Stimulated activated CD8-positive, alpha-beta memory T cell treated with anti-CD3 and anti-CD28 coated beads, Interleukin-2, amount 100 ng/mL, for 1 hour (primary cell): ENCODE measurements at places on chromosomes 2 and 18.

- DNase-seq, result no peak
Observed at GRCh38 chr2:48496849-48497248, 33.1 kb upstream of the STON1 start.

- no peak for DNase-seq
Observed at GRCh38 chr2:217706513-217706912, 296.3 kb downstream of the TNS1 start.

GRCh38 chr2:98496750-98497493, 52.3 kb downstream of the INPP4A start:
- no peak for DNase-seq

- DNase-seq, result no peak
Observed at GRCh38 chr2:48131539-48132270, 225.4 kb upstream of the FBXO11 start.

GRCh38 chr2:222296311-222296741, 2.5 kb downstream of the PAX3 start:
- no peak for DNase-seq

- no peak for DNase-seq
Observed at GRCh38 chr2:62589691-62590356, 83.8 kb upstream of the TMEM17 start.

DNA sequence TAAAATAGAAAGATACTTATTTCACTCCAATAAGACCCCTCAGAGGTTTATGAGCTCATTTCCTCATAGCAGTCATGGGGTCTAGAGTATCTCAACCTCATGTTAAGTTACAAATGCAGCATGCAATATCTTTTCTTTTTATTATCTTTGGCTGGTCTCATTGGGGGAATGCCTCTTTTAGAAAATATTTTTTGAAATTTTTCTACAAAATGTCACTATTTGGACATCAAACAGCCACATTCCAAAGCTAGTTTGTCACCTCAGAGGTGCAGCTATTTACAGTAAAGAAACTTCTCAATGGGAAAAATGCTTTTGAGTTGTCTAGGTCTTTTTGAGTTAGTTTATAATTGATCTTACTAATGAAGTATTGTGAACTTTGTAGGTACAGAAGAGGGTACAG, 370.7 kb upstream of the LRATD1 start:
- no peak for DNase-seq

DNA sequence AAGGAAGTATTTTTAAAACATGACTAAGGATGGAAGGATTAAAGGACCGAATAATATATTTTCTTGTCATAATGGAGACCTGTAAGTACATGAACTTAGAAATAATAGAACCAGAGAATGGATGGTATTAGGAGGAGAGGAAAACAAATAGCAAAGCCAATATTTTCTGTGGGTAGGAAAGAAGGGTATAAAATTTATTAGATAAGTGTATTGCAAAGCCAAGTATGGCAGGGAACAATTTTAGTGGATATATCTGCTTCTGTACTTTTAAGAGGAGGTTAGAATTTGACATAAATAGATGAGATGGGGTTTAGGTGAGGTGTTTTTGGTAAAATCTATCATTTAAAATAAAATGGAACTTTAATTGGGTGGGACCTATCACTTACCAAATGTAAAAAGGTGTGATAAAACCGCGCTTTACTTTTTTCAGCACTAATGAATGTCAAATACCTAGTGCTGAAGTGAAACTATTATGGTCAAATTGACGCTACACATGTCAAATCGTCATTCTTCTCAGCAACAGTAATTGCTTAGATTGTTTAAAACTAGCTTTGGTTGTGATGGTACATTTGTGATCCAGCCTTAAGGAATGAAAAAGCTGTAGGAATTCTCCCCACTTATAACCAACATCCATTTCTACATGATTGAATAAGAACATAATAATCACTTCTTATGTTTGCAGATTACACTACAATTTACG, 78.1 kb upstream of the ZEB2 start:
- no peak for DNase-seq

DNA sequence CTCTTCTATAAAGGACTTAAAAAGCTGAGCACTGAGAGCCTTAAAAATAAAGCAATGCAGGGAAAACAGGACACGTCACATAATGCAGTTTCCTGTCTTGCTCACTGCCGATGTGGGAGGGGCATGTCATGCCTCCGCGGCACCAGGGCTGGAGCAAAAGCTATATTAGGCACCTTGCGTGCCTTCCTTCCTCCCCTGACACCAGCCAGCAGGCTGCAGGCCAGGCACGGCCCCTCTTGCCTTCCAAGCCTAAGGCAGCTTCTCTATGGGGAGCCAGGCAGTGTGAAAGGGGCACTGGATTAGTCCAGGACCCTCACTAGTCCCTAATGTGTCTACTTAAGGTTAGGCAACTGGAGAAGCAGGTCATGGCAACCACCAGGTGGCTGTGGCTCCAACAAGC, 26.3 kb downstream of the MRPL35 start:
- DNase-seq, result no peak

DNA sequence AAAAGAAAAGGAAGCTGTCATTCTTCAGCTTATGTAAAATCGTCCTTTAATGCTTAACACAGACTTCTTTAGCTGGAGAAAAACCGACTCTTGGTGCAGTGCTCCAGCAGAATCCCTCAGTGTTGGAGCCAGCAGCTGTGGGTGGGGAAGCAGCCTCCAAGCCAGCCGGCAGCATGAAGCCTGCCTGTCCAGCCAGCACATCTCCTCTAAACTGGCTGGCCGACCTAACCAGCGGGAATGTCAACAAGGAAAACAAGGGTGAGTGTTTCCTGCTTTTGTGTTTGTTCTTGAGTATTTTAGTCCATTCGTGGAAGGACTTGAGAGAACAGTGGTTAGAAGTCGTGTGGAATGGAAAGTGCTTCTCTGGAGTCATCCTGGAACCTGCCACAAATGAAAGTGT, 38.9 kb downstream of the KDM3A start:
- no peak for DNase-seq

DNA sequence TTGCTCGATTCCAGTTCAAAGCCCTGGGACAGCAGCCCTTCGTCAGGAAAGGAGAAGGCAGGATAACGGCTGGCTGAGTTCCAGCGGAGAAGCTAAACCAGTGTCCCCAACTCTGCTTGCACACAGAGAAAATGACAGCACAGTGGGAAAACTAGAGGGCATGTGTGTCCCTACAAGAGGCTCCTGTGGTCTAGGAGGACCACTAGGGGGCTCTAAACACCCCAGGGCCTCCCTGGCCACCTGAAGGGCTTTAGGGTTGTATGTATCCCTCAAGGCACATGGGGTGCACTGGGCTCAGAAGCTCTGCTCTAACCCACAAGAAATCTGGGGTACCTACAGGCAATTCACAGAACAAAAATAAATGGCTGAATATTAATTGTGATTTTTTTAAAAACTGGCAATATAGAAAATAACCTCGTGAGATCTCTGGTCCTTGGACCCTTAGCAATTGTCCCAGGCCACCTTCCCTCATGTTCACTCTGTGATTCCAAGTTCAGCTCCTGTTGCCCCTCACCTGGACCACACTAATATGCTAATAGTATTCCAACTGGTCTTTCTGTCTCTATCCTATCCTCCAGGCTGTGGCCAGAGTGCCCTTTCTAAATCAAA, 17.5 kb downstream of the STAT1 start:
- DNase-seq, result peak; percentile 26

- no peak for DNase-seq
Observed at GRCh38 chr2:6879011-6879410, 1.4 kb downstream of the RSAD2 start.

DNA sequence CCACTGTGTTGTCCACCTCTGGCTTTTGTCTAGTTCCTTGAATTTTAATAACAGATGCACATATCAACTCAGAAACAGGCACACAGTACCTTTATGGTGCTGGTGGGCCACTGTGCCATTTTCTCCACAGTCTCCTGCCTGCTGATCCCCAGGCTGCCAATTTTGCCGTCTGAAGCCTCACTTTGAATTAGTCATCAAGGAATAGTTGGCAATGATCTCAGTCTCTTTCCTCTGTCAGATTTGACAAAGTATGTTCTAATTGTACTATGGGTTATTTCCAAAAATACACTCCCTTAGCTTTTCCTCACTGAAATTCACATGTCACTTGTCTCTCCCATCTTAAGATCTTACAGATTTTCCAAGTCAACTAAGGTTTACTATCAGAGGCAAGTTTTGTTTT, 140.7 kb downstream of the ZNF516 start:
- no peak for DNase-seq

DNA sequence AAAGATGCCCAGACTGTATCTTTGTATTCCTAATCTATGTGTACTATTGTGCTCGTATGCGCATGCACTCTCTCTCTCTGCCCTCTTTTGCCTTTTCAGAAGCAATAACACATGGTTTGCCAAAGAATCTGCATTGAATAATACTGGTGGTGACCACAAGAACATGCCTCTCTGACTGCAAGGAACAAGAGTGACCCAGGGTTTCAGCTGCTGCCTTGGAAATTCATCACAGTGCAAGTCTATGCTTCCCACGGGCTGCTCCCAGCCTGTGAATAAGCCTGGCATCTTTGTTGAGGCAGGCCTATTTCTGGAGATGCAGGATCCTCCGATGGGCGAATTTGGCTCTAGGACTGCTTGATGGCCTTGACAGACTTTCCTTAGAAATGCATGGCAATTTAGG, 689.4 kb upstream of the FANCL start:
- no peak for DNase-seq

GRCh38 chr2:31312898-31313297, 78.9 kb downstream of the EHD3 start:
- no peak for DNase-seq

- DNase-seq, result peak; percentile 45
Observed at GRCh38 chr2:127859712-127860085, 1.7 kb upstream of the POLR2D start.

GRCh38 chr2:120653046-120653445, 82.6 kb upstream of the GLI2 start:
- no peak for DNase-seq

DNA sequence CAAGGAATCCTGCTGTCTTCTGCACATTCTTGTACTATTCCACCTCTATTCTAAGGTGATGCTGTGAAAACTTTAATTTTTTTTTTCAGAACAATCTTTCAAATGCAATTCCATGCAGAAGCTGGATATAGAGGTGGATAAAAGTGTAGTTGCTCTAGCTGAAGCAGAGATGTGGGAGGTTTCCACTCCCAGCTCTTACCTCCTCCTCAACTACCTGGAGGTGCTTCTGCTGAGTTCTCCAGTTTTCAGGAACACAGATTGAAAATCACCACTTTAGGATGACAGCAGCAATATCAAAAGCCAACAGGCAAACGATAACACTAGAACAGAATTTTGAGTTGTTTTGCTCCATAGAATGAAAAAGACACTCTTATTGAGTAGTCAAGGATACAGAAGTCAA, 51.1 kb upstream of the FAM98A start:
- DNase-seq, result no peak

DNA sequence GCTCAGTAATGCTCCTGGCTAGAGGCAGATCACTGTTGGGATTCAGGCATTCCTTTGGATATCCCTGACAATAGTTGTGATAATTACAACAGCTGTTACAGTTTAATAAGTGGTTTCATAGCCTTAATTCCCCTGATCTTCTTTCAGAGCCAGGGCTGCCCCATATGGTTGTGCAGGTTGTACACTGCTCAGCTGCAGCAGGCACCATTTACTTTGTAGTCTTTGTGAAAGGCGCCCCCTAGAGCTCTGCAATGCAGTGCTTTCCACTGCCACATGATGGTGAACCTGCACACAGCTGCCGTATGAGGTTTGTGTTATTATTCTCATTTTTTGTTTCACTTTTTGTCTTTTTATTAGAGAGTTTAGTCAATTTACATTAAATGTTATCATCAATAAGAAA, 239.1 kb downstream of the KCNS3 start:
- DNase-seq, result no peak

DNA sequence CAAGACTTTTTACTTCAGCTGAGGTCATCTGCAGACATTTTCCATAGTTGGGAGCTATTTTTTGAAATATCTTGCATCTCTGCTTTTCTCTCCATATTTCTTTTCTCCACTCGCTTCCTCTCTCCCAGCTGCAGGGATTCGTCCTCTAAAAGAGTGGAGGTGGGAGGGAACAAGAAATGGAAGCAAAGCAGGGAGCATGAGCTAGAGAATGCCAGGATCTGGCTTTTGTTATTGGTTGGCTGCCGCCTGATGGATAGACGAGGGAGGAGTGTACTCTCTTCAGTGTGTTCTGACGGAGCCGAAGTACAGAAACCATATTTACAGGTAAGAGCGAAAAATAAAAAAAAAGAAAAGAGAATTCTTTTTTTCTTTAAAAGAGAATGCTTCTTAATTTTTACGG, at the start of gene CSRNP3:
CSRNP3 (plus strand) TSS at position 282 of the 400 bp plus-strand sequence. CDS start 125,368 bp downstream, outside the sequence.
- no peak for DNase-seq

- DNase-seq, result no peak
Observed at GRCh38 chr2:72841462-72842125, 15.8 kb upstream of the EXOC6B start.

- no peak for DNase-seq
Observed at GRCh38 chr2:70388128-70388527, 86.3 kb upstream of the FAM136A start.

GRCh38 chr2:120441744-120442471, 96.0 kb downstream of the INHBB start:
- DNase-seq, result no peak

DNA sequence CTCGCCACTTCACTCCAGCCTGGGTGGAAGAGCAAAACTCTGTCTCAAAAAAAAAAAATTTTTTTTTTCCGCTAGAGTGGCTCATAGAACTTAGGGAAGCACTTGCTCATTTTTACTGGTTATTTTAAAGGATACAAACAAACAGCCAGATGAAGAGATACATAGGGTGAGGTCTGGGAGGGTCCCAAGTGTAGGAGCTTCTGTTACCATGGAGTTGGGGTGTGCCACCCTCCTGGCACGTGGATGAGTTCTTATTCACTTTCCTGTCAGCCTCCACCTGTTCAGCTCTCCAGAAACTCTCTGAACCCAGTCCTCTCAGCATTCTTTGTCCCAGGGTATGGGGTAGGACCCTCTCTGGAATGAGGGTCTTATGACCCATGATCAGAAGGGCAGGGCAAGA, 4.9 kb upstream of the MAT2A start:
- no peak for DNase-seq

- DNase-seq, result no peak
Observed at GRCh38 chr2:216047397-216047796, 34.0 kb upstream of the MREG start.

GRCh38 chr18:7329016-7329415, 98.1 kb downstream of the LRRC30 start:
- DNase-seq, result no peak

DNA sequence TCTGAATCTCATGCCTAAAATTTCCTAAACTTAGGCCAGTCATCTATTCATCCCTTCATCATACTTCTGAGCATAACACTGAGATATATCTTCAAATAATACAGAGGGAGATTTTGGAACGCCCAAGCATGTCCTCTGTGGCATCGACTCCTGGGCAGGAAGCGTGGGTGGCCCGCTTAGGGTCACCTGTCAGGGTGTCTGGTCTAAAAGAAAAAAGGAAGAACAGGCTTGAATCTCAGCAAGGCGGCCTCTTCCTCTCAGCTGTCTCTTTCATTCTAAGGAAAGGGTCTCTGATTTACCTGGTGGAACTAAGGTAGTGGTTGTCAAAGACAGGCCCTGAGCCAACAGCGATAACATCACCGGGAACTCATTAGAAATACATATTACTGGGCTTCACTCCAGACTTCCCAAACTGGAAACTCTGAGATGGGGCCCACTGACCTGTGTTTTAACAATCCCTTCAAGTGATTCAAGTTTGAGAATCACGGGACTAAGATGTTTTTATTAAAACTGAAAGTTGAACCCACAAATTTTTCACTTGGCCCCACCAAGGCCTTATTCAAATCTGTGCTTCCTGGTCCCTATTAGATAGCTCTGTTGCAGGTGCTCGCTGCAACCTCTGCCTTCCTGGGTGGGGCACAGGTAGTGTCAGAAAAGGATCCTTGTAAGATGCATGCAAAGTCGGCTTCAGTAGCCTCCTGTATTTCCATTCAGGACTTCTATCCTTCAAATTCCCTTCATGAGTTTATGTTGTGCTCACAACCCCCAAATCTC, 162.3 kb upstream of the CCDC68 start:
- DNase-seq, result no peak
